ENCODE measurements at places on chromosomes 4 and X.
A peak's percentile ranks its signal among the peaks of the same experiment; 100 is the strongest.

DNA sequence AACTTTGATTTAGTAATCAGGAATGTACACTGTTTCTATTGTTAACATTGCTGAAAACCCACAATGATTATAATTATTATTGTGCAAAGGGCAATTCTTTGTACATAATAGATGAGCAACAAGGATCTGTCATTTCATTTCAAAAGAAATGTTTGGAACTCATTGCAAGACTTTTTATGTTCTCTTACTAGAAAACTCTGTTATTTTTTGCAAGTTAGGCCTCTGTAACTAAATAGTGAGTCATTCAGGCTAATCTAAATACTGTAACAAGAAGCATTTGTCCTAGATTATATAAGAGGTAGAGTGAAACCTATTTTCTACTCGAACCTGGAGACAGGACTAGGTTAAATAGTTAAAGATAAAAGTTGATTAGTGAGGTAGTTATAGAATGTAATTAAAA, 93.2 kb upstream of the FAM47B start:
- DNase-seq: no peak

- no peak for DNase-seq
Measured at GRCh38 chrX:47706575-47706974, 47.6 kb upstream of the UXT start.

DNA sequence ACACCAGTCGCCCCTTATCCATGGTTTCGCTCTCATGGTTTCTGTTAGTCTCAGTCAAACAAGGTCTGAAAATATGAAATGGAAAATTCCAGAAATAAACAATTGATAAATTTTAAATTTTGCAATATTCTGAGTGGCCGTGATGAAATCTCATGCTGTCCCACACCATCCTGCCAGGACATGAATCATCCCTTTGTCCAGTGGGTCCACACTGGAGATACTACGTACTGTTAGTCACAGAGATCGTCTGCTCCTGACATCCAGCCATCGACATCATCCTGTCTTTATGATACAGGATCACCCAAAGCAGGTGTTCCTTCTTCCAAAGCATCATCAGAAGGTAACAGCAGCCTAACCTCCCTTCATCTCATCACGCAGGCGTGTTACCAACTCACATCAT, 76.5 kb upstream of the MSX1 start:
- no peak for DNase-seq

- DNase-seq: no peak
Measured at GRCh38 chr4:174592256-174592984, 70.1 kb upstream of the HPGD start.

GRCh38 chr4:174752026-174752425, 77.0 kb downstream of the GLRA3 start:
- no peak for DNase-seq

GRCh38 chrX:106263817-106264216, 95.7 kb downstream of the PWWP3B start:
- DNase-seq: no peak

DNA sequence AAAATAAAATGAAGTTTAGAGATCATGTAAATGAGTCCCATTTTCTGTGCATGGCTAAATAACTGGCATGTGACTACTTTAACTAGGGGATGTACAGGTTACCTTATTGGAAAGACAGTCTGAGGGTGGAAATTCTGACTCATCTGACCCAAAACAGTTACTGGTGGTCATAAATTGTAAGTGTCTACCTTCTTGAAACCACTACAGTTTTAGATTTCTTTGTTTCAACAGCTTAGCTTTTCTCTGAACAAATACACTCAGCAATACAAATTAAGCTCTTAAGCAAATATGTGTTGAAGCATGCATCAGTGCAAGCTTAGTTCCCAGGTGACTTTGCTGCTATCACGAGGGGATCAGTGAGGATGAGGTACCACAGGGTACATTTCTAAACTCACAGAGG, 60.7 kb upstream of the PGM2 start:
- DNase-seq: no peak

DNA sequence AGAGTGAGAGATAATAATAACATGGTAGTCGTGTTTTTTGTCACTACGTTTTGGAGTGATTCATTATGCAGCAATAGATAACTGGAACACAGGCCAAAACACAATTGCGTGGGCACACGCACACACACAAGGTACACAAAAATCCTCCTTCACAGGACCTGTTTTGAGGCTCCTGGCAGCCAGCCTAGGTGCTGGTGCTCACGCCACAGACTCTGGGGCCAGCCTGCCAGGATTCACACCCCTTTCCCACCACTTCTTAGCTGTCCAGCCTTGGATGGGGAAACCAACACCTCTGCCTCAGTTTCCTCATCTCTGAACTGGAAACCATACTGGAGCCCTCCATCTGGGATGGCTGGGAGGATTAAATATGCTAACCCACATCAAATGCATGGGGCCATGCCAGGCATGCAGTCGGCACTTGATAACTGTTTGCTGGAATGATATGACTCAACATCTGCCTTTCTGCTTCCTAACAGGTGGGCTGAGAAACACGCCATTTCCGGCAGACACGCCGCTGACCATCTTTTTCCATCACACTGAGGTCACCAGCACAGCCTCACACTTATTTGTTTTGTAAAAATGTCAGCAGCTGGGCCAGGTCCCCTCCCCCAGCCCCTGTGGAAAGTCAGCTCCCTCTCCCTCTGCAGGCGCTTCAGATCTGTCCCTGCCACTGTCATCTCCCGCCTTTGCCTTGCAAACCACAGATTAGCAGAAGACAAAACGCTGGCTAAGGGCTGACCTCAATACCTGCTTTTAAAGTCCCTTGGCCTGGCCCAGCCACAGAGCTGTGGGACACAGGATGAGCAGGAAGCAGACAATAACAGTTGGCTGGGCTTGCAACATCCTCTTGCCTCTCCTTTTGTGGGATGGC, 237.5 kb downstream of the BCOR start:
- no peak for DNase-seq

DNA sequence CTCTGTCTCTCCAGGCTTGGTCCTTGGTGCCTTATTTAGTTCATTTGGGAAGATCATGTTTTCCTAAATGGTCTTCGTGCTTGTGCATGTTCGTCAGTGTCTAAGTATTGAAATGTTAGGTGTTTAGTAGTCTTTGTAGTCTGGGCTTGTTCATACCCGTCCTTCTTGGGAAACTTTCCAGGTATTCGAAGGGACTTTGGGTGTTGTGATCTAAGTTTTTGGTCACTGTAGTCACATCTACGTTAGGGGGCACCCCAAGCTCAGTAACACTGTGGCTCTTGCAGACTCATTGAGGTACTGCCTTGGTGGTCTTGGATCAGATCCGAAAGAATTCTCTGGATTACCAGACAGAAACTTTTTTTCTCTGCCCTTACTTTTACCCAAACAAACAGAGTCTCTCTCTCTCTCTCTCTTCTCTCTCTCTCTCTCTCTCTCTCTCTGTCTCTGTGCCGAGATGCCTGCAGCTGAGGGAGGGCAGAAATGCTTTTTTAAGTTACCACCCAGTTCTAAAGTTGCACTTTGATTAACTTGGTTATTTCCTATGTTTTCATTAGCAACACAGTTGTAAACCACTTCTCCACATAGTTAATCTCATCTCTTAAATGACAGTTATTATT, 67.6 kb upstream of the SLC7A3 start:
- peak; percentile 39 for DNase-seq

- DNase-seq: no peak
Measured at GRCh38 chr4:136281889-136282288, 1250.4 kb downstream of the PCDH18 start.

GRCh38 chr4:55758570-55758969, 61.0 kb upstream of the EXOC1L start:
- DNase-seq: no peak

GRCh38 chr4:89307446-89308160, at the start of gene GPRIN3:
Gene GPRIN3, minus strand, starts transcription at chr4:89307800. Its CDS starts 57,690 bp downstream, at chr4:89250110.
- peak; percentile 33 for DNase-seq

- no peak for DNase-seq
Measured at GRCh38 chrX:118717678-118718391, 9.6 kb upstream of the IL13RA1 start.

- no peak for DNase-seq
Measured at GRCh38 chr4:125105561-125105960, 209.2 kb upstream of the FAT4 start.

DNA sequence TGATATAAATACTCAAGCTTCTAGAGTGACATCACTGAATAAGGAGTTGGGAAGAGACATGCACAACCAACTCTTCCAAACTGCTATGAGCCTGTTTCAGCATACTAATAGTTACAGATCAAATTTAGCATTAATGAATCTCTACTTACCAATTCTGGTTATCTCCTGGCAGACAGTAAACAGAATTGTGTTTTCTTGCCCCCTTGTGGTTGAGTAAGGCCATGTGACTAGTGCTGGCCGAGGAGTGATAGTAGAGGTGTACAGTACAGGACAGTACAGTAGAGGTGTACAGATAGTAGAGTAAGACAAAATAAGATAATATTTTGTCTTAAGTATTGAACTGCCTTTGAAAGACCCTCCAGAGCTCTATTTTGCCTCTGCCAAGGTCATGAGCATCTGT, 681.4 kb downstream of the GABRG1 start:
- no peak for DNase-seq

DNA sequence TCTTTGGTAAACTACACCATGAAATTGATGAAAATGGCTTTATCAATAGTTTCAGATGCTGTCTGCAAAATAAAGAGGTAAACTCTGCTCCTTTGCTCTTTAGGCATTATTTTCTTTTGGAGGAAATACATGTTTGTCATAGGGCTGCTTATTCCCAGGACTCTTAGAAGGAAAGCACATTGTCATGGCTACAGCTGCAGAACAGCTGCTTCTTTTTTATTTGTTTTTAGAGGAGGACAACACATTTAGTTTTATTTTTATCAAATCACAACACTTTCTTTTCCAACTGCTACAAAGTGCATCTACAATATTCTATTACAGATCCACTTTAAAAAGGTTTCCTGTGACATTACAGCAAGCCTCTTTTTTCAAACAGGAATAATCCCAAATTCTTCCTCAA, 12.7 kb upstream of the HPF1 start:
- no peak for DNase-seq

DNA sequence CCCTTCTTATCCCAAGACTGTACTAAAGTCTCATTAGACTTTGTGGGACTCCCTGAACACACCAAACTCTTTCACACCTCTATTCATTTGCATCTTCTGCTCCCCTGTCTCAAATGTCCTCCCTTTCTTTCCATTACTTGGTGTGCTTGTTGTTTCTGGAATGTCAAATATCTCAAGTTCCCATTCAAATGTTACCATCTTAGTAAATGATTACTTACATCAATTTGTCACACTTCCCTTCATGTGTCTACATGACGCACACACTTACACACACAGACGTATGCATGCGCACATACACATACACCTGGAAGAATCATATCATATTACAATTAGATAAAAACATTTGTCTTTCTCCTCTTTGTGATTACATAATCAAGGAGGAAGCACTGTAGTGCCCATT, 210.8 kb upstream of the TEX13C start:
- DNase-seq: no peak

GRCh38 chr4:111020476-111020875, 397.6 kb upstream of the PITX2 start:
- DNase-seq: no peak

GRCh38 chrX:137742846-137743245, 176.9 kb downstream of the ZIC3 start:
- DNase-seq: no peak

DNA sequence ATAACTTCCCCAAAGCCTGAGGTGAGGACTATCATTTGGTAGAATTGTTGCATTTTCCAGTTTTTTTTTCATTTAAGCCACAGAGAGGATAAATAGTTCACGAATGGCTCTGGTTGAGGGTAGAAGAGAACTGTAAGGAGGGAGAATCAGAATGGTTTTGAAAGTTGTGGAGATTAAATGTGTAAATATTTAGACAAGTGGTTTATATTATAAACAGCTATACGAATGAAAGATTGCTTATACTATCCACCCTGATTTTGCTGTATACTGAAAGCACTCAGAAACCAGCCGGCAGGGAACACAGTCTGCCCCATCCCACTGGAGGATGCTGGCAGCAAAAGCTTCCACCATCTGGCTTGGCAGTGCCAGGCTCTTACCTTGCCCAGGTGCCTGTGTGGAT, 341.1 kb downstream of the RAPGEF2 start:
- no peak for DNase-seq

DNA sequence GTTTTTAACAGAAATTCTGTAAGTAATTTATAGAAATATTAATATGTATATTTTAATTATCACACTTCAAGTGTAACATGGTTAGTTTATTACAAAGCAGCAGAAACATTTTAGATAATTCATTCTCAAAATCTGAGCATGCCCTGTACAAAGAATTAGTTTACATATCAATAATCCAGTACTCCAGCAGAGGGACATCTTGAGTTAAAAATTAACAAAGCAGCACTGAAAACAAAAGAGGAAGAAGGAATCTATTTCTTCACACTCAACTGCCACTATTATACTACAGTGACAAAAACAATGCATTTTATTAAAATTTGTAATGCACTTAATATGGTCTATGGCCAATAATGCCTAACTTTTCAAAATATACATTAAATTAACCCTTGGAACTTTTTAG, 179.1 kb upstream of the KLHL4 start:
- no peak for DNase-seq

GRCh38 chrX:130704053-130705038, 198.7 kb downstream of the ENOX2 start:
- DNase-seq: no peak

- no peak for DNase-seq
Measured at GRCh38 chrX:136755411-136755810, 25.3 kb downstream of the ARHGEF6 start.

DNA sequence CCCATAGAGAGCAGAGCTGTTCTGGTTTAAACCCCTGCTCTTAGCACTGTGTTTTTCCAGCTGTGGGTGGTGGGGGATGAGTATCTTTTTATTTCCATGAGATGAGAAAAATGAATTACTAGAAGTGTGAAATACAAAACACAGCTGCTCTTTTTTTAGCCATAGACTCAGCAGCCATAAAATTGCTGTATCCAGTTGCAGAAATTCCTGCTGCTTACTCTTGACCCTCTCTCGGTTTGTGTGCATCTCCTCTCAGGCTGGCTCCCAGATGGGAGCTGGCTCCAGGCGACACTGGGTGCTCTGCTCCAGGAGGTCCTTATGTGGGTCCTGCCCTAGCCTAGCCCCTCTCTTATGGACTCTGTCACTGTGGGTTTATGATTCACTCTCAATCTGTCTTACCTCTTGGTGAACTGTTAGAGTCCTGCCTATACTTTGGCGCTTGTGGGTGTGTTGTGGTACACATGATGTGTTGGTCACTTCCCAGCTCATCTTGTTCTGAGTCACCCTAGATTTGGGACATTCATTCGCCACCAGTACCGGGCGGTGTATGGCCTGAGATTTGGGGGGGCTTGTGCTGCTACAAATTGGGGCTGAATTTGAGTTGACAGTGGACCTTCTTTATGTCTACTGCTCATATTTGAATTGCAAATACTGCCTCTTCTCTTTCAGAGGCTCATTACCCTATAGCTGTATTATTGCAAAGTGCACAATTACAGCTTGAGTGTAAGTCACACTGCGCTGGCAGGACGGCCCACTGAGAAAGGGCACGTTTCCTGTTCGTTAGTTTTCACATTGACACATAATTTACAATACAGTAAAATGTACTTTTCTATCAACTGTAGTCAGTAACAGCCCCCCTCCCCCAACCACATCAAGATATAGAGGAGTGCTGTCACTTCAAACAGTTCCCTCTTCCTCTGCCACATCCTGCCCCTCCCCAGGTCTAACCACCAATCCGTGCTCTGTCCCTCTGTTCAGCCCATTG, 46.9 kb upstream of the MSANTD1 start:
- DNase-seq: no peak

All from mesothelial cell of epicardium (in vitro differentiated cells).